ENCODE measurements at places on chromosomes 5 and 9.

DNA sequence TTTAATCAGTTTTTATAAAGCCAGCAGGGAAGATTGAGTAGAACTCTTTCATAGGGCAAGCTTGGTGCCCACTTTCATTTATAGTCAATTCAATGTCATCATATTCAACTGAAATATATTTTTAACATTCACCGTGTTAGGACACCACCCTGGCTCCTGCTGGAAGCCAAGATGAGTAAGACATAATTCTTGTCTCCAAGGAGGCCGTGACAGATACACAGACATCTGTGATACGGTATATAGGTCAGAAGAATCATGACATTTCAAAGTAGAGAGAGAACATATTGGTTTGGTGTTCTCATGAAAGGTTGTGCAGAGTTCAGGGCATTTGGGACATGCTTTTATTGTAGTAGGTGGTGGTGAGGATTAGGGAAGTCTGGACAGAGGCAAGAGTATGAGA, 120.1 kb downstream of the CMYA5 start:
- no peak for DNase-seq

GRCh38 chr9:77543131-77543822, 104.8 kb downstream of the GNA14 start:
- no peak for DNase-seq

DNA sequence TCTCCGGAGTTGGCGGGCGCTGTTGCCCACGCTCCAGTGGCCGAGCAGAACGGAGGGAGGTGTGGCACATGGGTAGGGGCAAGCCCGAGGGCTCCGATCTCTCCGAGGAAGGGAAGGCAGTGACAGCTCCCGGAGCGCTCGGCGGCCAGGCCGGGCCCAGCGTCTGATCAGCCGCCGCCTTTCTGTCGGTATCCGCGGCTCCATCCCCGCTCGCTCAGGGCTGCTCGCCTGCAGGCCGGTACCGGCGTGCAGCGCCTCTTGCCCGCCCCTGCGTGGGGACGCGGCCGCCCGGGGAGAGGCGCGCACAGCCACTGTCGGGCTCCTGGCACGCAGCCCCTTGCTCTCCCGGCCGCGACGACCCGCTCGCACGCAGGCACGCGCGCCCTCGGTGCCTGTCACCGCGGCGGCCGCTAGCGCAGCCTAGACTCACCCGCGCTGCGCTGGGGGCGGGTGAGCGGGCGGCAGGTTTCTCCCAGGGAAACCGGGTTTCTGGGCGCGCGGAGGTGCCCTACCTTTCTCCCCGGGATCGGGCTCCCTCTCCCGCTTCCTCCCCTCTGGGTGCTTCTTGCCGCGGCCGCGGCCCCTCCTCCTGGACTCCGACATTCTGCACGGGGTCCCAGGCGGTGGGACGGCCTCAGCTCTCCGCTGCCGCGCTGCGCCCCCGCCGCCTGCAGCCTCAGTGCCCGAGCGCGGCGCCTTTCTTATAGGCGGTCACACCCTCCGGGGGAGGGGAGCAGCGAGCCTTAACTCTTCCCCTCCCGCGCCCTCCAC, 108.4 kb downstream of the PSD2 start:
- peak; percentile 17 for DNase-seq

GRCh38 chr5:98769210-98769958, 4.1 kb upstream of the RGMB start:
- DNase-seq: peak; percentile 13

DNA sequence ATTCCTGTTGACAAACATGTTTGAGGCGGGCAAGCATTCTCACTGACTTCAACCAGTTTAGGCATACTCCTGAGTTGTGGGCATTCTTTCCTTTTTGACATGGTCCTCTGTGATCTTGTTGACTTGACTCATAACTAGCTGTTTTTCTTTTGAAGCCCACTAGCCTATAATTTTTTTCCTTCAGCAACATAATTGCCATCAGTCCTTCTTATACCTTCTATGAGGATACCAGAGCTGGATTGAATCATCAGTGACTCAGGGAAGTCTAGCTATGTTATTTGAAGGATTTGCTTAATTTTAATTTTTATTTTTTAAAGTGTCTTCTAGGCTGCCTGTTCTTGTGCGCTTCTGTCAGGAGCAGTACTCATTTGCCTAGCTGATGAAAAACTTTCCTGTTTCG, 259.5 kb downstream of the NR3C1 start:
- no peak for DNase-seq

GRCh38 chr9:132842124-132843044, 35.7 kb downstream of the AK8 start:
- no peak for DNase-seq

DNA sequence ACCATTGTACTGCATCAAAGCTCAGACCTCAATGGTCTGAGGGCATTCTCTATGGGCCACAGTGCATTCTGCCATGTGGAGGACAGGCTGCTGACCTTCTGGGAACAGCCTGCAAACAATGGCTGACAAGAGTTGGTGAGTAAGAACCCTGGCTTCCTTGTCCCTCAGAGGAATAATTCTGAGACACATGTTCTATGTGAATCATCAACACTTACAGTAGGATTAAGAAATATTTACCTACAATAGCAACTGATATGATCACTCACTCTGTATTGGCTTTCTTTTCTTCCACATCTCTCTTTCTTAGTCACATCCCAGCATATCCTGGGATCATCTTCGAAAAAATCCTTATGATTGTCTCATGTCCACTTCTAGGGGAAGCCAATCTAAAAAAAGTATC, 306.5 kb upstream of the ITGA1 start:
- no peak for DNase-seq

GRCh38 chr5:123610665-123611405, 98.9 kb downstream of the CSNK1G3 start:
- peak; percentile 51 for DNase-seq

DNA sequence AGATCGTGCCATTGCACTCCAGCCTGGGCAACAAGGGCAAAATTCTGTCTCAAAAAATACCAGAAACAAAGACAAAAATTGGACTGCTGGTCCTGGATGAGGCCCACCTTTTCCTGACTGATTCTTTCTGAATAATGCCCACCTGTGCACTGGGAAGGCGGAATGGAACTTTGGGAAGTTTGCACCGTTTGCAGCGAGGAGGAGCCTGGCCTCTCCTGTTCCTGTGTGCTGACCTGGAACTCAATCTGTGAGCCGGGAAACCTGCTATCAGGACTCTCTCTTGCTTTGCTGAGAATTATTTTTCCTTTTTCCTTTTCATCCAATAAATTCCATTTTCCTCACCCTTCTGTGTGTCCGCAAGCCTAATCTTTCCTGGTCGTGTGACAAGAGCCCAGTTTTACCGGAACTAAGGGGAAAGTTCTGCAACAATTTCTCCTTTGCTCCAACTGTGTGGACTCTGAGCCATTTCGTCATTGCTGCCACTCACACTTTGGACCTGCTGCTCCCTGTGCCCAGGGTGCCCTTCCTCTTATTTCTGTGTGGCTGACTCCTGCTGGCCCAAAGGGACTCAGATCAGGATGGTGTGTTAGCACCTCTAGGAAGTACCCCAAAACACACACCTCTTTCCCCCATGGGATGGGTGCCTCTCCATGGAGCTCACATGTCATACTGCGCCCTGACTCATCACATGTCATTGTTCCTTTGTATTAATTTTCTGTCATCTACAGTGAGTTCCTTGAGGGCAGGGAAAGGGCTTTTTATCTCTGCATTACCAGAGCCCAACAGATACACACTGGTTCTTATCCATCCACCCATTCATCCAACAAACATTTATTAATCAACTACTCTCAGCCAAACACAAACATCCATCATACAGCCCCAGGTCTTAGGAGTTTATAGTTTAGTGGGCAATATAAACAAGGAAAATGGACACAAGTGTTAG, 4.7 kb upstream of the GLRX start:
- DNase-seq: no peak

DNA sequence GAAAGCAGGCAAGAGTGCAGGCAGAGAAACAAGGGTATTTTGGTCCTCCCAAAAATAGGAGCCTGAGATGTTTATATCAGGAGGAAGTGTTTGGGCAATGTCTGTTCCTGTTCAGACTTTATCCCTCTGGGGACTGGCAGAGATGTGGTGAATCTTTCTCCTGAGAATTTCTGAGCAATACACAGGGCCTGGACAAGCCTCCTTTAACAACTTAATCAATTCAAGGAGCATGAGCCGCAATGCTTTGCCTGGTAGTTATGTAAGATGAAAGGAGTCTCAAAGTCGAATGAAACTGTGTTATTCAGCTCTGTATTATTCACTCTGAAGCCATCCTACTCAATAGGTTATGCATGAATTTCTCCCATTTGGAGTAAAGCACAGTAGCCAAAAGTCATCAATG, 365.6 kb downstream of the MAN2A1 start:
- DNase-seq: no peak

DNA sequence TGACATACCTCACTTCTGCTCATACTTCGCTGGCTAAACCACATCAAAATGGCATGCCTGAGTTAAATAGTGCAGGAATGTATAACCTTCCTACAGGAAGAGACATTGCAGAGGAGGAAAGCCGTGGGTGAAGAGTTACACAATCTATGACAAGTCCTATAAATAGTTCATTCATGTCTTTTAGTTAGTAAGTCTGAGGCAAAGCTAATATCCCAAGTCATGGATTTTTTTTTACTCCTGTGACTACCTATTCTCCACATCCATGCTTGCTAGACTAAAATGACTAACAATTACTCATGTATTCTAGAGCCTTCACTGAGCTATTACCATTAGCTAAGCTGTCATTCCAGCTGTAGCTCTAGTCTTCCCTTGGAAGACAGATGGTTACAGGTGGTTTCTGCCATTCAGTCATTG, 391.3 kb downstream of the NR2F1-AS1 start:
- no peak for DNase-seq

DNA sequence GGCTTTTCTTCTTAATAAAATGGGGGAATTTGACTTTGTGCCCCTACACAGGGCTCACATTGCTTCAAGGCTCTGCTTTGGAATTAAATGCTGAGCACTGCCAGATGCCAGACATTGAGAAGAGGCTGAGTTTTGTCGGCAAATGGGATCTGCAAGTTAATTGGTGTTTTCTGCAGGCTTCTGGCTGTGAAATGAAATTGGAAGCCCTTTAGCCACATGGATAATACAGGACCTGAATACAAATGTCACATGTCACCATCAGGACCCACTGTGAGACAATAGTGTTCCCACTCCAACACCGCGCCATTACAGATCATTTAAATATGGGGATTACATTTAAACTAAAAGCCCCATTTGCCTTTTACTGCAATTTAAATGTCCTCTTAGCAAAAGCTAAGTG, 164.4 kb downstream of the ZSWIM6 start:
- no peak for DNase-seq

GRCh38 chr5:58022055-58022454, 437.8 kb downstream of the PLK2 start:
- DNase-seq: no peak

DNA sequence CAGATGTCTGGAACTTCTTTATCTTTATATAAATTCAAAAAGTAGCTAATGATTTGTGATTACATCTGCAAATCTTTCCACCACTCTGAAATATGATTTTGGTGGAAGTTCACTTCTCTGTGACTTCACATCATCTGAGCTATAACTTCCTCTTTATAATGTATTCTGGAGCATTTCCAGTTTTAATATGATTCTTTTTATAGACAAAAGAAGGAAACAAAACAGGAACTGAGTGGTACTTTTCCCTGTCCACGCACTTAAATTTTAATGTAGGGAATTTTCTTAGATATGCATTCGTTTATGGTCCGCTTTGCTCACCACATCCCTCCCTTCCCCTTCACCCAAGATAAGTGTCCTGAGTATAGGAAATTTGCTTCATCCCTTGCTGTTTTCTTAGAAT, 333.5 kb downstream of the CHSY3 start:
- no peak for DNase-seq

DNA sequence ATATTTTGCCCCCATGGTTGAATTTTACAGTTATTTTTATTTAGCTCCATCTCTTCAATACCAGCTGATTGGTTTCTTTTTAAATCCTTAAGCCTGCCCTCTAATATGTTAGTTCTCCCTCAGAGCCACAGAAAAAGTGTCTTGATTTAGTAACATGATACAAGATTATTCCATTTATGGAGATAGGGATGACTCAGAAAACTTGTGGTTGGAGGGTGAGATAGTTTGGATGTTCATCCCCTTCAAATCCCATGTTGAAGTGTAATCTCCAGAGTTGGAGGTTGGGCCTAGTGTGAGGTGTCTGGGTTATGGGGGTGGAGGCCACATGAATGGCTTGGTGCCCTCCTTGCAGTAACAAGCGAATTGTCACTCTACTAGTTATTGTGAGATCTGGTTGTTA, 115.7 kb downstream of the FBXO38 start:
- no peak for DNase-seq

GRCh38 chr5:95664204-95664786, 17.7 kb downstream of the RFESD start:
- DNase-seq: peak; percentile 28

DNA sequence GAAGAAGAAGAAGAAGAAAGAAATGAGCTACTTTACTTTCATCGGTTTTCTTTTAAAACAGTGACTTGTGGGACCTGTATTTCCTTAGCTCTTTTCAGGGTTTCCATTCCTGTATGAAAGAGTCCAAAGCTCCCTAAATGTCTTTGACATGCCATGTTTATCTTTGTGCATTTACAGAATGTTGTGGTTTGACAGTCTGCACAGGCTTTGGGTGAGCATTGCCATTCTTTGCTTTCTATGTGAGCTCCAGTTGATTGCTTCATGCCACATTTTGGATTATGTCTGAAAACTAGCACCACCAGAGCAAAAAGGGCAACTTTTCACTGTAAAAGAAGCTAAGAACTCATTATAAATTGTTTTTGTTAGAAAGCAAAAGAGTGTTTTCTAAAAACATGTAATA, 733.4 kb downstream of the TLE4 start:
- no peak for DNase-seq

DNA sequence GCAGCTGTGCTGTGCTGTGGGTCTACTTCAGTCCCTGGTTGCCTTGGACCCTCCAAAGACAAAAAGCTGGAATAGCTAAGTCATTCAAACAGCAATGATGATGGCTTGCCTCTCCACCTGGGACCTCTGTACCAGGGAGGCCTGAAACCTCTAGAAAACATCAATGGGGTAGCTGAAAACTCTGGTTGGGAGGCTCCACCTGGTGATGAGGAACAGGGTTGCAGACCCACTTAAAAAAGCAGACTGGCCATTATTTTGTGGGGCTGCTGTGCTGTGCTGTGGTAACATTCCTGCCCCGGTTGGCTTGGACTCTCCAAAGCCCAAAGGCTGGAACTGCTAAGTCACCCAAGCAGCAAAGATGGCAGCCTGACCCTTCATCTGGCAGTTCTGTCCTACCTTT, 839.3 kb upstream of the ARRDC3 start:
- DNase-seq: no peak

- DNase-seq: no peak
Measured at GRCh38 chr5:150376799-150377771, 19.6 kb downstream of the TCOF1 start.

DNA sequence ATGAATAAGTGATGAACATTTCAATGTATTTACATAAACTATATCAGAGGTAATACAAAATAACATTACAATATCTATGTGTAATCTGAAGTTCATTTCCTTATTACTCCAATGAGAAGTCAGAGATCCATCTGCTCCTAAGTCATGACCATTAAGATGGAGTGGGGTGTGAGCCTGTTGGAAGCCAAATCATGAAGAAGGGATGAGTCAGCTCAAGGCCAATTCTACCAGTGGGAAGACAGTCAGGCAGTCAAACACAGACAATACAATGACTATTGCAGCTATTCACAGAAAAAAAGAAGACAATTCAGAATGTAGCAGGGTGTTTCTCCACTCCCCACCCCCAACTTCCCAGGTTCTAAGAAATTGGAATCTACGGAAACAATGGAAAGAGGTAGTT, 155.0 kb downstream of the NFIB start:
- no peak for DNase-seq

Data from NCI-H1694 treated with DMSO at 0.1 percent for 48 hours (cell line).